ENCODE measurements at places on chromosomes 7 and 10.

DNA sequence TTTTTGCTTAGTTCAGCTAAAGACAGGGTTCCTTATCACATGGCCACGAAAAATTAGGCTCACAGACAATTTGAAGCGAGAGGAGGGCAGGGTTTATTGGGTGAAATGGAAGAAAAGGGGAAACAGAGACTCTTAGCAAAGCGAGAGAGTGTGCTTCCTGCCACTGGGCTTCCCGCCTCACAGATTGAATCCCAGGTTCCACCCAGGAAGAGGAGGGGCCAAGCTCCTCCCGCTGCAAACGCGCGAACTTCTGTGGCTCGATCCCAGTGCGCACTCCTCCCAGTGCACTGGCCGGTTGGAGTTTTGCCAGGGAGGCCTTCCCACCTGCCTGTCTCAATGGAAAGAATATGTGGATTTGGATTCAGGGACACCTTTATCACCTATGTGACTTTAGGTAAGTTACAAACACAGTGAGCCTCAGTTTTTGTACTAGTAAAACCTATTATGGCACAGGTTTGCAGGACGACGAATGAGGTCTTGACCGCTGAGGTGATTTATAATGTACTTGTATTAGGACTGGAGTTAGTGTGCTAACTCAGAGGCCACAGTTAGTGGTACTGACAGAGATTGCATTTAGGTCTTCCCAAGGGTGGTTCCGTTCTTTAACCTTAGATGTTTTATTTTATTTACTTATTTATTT lies 48.5 kb upstream of the SP8 start:
- DNase-seq, result no peak

DNA sequence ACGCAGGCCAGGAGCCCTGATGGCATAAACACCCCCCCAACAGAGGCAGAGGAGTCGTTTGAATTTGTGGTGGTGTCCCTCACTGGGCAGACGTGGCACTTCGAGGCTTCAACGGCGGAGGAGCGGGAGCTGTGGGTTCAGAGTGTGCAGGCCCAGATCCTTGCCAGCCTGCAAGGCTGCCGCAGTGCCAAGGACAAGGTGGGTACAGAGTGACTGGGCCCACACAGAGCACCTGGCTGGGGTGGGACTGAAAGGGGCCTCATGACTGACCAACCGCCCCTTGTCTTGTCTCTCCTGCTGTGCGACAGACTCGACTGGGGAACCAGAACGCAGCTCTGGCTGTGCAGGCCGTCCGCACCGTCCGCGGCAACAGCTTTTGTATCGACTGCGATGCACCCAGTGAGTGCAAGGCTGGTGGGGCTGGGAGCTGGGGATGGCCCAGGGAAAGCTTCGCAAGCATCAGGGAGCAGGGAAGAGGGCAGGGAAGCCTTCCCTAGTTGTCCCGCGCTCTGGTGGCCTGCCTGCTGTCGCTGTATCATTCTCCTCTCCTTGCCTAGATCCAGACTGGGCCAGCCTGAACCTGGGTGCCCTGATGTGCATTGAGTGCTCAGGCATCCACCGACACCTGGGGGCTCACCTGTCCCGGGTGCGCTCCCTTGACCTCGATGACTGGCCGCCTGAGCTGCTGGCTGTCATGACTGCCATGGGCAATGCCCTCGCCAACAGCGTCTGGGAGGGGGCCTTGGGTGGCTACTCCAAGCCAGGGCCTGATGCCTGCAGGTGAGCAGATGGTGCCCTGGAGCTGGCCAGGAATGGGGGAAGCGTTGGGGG lies 25.4 kb downstream of the GBX1 start:
- no peak for DNase-seq

- DNase-seq, result no peak
Measured at GRCh38 chr7:156544919-156545715, 95.5 kb upstream of the RNF32 start.

DNA sequence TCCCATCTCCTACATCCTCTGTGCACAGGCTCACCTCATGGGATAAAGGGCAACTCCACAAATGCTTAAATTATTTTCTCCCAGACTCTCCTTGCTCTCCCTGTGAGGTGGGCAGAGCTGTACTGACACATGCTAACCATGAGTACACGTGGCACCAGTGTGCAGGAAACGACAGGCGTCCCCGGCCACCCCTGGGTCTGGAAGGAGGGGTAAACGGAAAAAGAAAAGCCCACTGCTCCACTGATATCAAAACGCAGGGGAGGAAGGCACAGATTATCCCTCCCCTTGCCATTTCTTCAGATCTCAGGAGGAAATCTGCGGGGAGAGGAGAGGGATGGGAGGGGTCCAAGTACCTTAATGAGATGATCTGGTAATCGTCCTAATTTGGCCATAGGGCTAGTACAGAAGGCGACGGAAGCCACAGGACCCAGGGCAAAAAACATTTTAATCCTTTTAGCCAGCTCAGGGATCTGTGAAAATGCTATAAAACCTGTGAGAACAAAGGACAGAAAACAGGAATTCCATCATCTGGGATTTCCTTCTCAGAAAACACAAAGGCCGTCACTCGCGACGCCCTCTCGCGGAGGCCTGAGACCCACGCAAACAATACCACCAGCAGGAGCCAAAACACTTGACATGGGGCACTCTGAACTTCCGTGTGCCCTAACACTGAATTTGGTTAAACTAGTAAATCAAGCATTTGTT lies 17.8 kb upstream of the CH25H start:
- no peak for DNase-seq

GRCh38 chr7:87216701-87217508 lies 2.6 kb downstream of the TMEM243 start:
- DNase-seq, result no peak

- DNase-seq, result no peak
Measured at GRCh38 chr10:132374176-132374575, 22.8 kb upstream of the PWWP2B start.

DNA sequence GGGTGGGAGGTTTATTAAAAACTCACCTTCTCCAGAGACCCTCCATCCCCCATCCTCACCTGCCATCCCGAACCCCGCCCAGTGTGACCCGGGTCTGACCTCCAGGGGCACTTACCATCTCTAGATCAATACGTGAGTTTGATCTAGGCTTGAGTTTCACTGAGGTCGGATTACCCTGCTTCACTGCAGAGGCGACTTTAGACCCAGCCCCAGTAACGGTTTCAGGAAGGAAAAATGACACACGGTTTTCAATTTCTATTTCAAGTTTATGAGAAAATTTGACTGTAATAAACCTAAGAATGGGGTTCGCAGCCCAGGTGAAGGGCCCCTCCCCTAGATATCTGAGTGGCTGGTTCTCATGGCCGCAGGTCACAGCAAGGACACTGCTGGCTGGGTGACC lies 33.1 kb downstream of the RCC1L start:
- DNase-seq, result no peak

- DNase-seq, result no peak
Measured at GRCh38 chr7:128150223-128150865, 90.7 kb upstream of the LEP start.

GRCh38 chr7:95330961-95331337 lies 6.6 kb upstream of the PON1 start:
- DNase-seq, result no peak

- no peak for DNase-seq
Measured at GRCh38 chr7:54091322-54091721, 450.9 kb upstream of the VSTM2A start.

DNA sequence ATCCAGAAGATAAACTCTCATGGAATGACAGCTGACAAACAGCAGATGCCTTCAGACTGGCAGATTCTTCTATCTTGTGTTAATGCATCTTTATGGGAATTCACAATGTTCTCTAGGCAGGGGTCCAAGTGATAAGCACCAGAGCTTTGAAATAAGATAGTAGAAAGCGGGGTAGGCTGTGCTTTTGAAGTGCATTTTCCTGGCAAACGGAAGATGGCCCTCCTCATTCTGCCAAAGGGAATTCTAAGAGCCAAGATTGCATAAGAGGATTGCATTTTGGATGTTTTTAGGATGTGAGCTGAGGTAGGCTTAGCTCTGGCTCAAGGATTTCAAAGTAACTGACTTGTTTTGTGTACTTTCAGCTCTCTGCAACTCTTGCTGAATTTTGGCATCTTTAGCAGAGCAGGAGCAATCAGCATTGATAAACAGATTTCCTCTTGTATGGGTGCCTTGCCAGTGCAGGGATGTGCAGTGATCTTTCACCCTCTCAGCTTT lies 298.5 kb upstream of the KLF6 start:
- no peak for DNase-seq

GRCh38 chr10:47384148-47384921 lies at the start of gene ZNF488:
ZNF488 (minus strand) TSS chr10:47384293; CDS start chr10:47368829, 15,464 bp downstream.
- DNase-seq, result peak; percentile 49

- no peak for DNase-seq
Measured at GRCh38 chr7:99170730-99171074, 26.8 kb upstream of the SMURF1 start.

- DNase-seq, result no peak
Measured at GRCh38 chr10:32943854-32944661, 14.0 kb downstream of the ITGB1 start.

GRCh38 chr7:18059171-18059570 lies 31.5 kb upstream of the PRPS1L1 start:
- DNase-seq, result no peak

DNA sequence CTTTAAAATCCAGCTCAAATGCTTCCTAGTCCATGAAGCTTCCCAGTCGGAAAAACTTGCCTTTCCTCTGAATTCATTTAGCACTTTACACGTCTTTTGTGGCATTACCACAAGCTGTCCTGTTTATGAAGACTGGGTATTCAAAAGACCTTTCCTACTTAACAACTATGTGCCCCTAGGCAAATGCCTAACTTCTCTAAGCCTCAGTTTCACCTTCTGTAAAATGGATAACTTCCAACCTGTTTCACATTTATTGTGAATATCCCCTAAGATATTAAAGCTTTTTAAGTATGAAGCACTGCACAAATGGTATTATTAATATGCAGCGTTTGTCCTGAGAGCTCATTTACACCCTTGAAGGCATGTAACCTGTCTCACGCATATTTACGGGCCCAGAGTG lies 843 bp downstream of the CFAP70 start:
- DNase-seq, result no peak

GRCh38 chr7:66140924-66141323 lies 26.3 kb downstream of the CRCP start:
- DNase-seq, result no peak

- DNase-seq, result no peak
Measured at GRCh38 chr7:143485094-143485493, 7.4 kb downstream of the TAS2R41 start.

DNA sequence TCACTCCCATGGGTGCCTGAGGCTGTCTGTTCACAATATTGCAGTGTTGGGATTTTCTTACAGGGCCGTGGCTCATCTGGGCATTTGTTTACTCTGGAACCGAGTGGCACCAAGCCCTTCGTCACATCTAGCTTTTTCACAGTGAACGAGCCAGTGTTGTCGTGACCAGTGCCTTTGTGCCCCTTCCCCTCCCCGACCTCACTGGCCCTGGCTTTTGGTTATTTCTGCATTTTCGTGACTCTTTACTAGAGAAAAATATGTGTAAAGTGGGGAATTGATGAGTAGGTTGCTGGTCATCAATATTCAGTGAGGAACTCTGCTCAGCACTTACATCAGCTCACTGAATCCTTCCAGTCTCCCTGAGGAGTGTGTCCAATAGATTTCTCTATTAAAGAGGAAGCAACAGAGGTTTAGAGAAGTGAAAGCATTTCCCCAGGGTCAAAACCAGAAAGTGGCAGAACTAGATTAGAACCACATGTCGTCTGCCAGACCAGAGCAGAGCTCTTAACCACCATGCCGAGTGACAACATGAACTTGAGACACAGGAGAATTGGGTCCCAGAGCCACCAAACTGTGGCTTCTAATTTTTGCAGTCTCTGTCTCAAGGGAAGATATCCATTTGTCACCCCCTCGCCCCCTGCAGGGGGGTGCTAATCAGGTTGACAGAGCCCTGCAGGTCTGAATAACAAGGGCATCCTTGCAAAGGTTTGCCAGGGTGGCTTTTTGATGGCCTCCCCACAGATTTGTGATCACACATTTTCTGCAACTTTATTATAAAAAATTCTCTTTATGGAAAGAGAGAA lies 125.3 kb downstream of the CHN2 start:
- no peak for DNase-seq

DNA sequence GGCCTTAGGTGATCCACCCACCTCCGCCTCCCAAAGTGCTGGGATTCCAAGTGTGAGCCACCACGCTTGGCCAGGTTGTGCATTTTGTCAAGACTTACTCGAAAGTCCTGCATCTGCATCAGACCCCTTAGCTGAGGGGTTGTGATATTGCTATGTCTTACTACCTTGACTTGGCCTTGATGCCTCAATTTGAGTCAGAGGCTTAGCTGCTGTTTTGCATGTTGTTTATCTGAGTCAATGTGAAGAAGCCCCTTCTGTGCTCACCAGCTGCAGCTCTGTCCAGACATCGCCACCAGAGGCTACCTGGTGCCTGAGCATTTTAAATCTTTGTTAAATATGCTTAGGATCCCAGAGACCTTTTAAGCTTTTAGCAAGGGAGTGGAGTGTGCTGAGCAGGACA lies 18.1 kb downstream of the UBE2D4 start:
- DNase-seq, result no peak

- DNase-seq, result no peak
Measured at GRCh38 chr7:131031099-131031868, 296.4 kb upstream of the MKLN1 start.

- no peak for DNase-seq
Measured at GRCh38 chr10:116997015-116997414, 8.0 kb downstream of the SHTN1 start.

- DNase-seq, result no peak
Measured at GRCh38 chr10:11017000-11017569, 587 bp upstream of the CELF2 start.

DNA sequence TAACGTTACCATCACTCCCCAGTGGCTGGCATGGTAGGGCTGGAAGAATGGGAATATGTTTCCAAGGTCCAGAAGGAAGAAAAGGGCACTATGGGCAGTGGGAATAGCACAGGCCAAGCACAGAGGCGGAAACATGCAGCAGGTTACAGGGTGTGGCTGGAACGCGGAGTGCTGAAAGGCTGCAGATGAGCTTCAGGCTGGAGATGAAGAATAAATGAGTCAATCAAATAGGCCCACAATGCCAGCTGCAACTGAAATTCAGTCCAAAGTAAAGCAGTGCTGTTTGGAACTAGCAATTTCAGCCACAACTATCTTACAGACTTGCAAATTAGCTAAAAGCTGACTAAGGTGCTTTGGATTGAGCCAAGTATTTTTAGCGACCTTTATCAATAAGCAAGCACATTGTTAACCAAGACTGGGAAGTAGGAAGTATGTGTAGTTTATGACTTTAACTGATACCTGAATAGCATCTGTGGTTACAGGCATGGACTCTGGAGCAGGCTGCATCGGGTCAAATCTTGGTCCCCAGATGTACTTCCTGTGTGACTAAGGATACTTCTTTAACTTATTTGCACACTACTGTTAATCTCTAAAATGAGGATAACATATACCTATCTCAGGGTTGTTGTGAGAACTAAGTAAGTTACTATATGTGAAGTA lies 77.5 kb upstream of the CTTNBP2 start:
- DNase-seq, result no peak

GRCh38 chr10:42576338-42576737 lies 62.0 kb downstream of the ZNF33B start:
- no peak for DNase-seq

DNA sequence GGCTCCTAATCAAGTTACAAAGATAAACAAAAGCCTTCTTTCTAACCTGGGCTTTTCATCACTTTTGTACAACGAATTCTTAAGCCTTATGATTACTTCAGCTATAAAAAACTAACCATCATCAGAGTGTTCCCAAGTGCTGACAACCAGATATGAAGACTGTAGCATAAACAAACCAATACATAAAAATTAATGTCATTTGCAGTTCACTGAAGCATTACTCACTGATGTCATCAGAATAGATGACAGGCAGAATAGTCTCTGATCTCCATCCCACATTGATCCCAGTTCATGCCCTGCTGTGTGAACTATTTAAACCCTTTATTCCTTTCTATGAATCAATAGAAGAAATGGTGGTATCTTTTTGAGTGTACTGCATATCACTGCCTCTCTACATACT lies 84.4 kb downstream of the DNAJC1 start:
- DNase-seq, result no peak
